Activated CD8-positive, alpha-beta memory T cell treated with anti-CD3 and anti-CD28 coated beads, Interleukin-2, amount 10 ng/mL, durations not matched to agents 7 days and 5 days (primary cell): ENCODE measurements at places on chromosomes 5 and 9.

- H3K4me1 ChIP-seq = no peaks in the 10 kb centered on the region
- no peak overlapping the region for H3K27ac ChIP-seq
- no peaks in the 10 kb centered on the region for H3K36me3 ChIP-seq
- DNase-seq = no peak
- peaks cover 12% of the 10 kb centered on the region for H3K27me3 ChIP-seq
These were observed 275.1 kb downstream of the SLF1 start for GRCh38 chr5:94893412-94894135.

GRCh38 chr5:67028941-67029340, 167.7 kb downstream of the CD180 start:
- peaks cover 34% of the 10 kb centered on the region for H3K4me1 ChIP-seq
- H3K27ac ChIP-seq = no peak overlapping the region
- H3K4me3 ChIP-seq = no peak overlapping the region

DNA sequence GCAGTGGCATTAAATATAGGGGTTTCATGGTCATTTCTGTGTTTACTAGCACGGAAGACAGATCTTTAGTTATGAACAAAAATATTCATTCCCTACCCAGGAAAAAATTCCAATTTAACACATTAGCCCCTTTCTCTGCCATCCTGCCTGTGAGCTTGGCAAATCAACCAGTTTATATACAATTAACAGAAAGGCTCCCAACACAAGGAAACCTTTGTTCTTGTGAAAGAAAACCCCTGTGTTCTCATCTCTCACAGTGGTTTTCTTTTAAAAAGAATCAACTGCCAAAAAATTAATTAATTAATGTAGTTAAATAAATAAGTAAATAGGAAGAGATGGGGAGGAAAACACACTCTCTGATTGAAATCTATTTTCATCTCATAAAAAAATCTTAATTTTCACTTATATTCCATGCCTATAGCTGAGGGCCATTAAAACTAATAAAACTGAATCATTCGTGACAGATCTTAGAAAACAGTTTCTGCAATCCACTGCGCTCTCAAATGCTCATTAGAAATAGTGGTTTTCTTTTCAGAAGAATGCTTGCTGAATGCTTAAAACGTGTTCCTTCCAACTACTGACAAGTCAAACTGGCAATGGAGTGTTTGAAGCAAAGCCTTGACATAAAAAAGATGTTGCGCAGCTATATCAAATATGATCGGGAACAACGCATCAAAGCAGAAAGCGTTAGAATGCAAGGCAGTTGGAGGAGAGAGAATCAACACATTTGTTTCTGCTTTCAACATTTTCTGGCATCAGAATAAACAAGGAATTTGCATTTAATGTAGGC, 387.7 kb downstream of the TLR4 start:
- DNase-seq = no peak
- H3K27me3 ChIP-seq = no peaks in the 10 kb centered on the region
- H3K4me1 ChIP-seq = no peaks in the 10 kb centered on the region
- no peak overlapping the region for H3K27ac ChIP-seq

GRCh38 chr9:108191065-108191464, 664.7 kb downstream of the ACTL7B start:
- H3K36me3 ChIP-seq = no peaks in the 10 kb centered on the region
- no peaks in the 10 kb centered on the region for H3K4me1 ChIP-seq
- no peak for DNase-seq

DNA sequence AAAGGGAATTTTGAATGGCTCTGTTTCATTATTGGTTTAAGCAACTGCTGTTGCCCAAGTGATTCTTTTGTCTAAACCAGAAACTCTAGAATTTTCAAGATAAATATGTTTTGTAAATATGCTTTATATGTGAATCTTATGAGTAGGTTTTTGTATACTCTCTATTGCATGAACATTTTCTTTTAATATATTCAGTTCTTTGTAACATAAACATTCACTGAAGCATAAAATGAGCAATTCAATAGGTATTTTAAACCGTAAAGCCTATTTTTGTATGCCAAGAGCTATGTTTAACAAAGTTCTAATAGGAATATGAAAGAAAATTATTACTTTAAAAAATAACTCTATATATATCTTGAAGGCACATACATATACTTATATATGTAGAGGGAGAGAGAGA, 293.1 kb downstream of the PSAT1 start:
- no peaks in the 10 kb centered on the region for H3K36me3 ChIP-seq
- H3K27ac ChIP-seq = no peak overlapping the region
- no peak overlapping the region for H3K4me3 ChIP-seq

DNA sequence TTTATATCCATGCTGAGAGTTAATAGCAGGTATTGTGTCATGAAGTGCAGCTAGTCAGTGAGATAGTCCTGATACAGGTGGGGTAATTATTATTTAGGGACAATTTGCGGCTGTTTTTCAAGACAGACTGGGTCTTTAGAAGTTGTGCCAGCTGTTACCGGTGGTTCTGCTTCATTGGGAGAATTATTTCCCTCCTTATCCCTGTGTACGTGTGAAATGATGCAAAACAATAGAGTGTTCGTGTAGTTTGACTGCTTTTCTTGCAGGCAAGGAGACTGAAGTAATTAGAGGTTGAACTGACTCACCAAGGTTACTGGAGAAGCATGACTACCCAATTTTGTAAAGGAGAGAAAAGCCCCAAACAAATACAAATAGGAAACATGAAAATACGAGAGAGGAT, 101.7 kb downstream of the ARRDC3 start:
- H3K4me3 ChIP-seq = no peak overlapping the region
- no peaks in the 10 kb centered on the region for H3K27me3 ChIP-seq
- DNase-seq = no peak
- peak overlapping the region; percentile 96 for H3K27ac ChIP-seq
- peaks cover 27% of the 10 kb centered on the region for H3K4me1 ChIP-seq

- H3K4me1 ChIP-seq = no peaks in the 10 kb centered on the region
- no peaks in the 10 kb centered on the region for H3K36me3 ChIP-seq
- H3K27me3 ChIP-seq = no peaks in the 10 kb centered on the region
- no peak overlapping the region for H3K27ac ChIP-seq
- DNase-seq = no peak
These were observed 676.1 kb upstream of the C9orf72 start for GRCh38 chr9:28249424-28249823.

DNA sequence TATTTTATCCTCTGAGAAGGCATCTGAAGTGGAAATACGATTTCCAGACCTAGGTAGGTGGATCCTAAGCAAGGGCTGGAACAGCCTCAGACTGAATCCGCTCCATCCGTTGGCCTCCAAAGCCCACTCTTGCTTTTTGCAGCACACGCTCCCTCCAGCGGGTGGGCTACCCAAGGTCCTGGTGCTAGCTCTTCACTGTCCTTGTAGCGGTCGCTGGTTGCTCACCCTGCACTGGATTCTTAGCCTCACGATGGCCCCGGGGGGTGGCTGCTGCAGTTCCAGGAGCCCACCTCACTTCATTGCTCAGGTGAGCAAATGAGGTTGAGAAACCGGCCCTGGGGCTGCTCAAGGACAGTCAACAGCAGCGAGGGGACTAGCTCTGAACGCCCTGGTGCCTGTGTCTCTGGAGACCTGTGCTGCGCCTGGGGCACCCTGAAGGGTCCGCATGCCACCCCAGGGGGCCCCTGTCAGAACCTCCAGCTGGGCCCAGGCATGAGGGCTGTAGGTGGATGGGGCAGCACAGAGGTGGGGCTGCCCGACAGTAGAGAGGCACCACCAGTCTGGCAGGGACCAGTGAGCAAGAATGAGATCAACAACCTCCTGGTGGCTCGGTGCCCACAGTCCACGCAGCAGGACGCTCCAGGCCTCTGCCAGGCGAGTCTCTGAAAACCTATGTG, 4.3 kb downstream of the MGAT4B start:
- H3K27ac ChIP-seq = no peak overlapping the region
- peaks cover 31% of the 10 kb centered on the region for H3K4me1 ChIP-seq
- H3K36me3 ChIP-seq = peaks cover 10% of the 10 kb centered on the region
- no peak overlapping the region for H3K4me3 ChIP-seq

DNA sequence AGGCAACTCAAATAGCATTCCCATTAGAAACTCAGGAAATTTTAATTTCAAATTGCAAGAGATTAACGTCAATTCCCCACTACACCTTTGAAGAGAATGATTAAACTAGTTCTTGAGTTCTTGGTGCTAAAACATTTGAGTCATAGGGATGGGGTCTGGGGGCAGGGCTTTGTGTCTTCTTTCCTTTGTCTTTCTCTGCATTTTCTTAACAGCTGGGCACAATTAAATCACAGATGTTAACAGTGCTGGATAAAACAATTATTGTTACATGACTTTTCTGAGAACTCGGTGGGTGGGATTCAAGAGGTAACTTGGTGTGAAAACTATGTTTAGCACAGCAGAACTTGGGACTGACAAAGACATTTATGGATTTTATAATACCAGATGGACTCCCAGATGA, 351.9 kb upstream of the TNC start:
- H3K27ac ChIP-seq = no peak overlapping the region
- no peak overlapping the region for H3K4me3 ChIP-seq
- no peaks in the 10 kb centered on the region for H3K36me3 ChIP-seq
- H3K27me3 ChIP-seq = no peaks in the 10 kb centered on the region
- DNase-seq = no peak
- H3K4me1 ChIP-seq = no peaks in the 10 kb centered on the region

GRCh38 chr5:83219495-83219894, 142.1 kb downstream of the XRCC4 start:
- no peak overlapping the region for H3K4me3 ChIP-seq
- no peak overlapping the region for H3K27ac ChIP-seq

DNA sequence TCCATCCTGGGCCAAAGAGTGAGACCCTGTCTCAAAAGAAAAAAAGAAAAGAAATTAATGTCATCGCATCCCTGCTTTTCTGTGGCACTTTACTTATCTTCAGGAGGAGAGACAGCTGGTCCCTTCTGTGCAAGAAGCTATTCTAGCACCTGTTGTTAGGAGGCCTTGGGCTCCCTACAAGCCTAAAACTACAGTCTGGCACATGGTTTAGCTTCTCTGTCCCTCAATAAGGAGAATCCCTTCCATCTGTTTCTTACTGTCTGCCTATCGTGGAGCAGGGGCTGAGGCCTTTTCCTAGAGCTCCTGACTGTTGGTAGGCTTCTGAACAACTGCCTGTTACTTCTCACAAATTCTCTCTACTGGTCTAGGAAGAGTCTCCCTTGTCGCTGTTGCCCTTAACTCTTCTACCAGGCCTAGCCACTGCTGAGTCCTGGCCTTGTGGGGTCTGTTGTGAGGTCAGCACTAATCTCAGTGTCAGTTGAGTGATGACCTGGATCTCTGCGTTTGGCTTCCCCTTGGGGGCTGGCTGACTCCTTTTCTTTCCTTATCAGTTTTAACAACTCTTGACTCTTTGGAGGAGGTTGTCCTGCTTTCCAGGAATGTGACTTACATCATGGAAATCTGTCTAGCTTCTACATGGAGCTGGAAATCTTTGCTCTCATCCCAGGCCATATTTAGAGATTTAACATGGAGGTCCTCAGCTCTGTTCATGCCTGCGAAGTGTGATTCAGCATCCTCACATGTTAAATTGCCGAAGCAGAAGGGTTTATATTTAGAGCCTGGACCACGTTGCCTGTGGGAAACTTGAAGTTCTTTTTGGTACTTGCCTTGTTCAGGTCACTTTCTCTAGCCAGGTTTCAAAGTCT, 5.7 kb upstream of the GARNL3 start:
- H3K36me3 ChIP-seq = no peaks in the 10 kb centered on the region
- no peak overlapping the region for H3K27ac ChIP-seq
- peaks cover 4% of the 10 kb centered on the region for H3K27me3 ChIP-seq
- DNase-seq = no peak
- H3K4me3 ChIP-seq = no peak overlapping the region
